ENCODE measurements at places on chromosomes 11 and 22.

GRCh38 chr11:102046841-102047240, 396 bp upstream of the CFAP300 start:
- DNase-seq, result no peak

- no peak for DNase-seq
These were observed 338.8 kb upstream of the KIRREL3 start for GRCh38 chr11:127339376-127339775.

- DNase-seq, result no peak
These were observed 11.5 kb downstream of the CTTN start for GRCh38 chr11:70409871-70410270.

GRCh38 chr22:24758164-24758799, 16.2 kb downstream of the PIWIL3 start:
- DNase-seq, result no peak

DNA sequence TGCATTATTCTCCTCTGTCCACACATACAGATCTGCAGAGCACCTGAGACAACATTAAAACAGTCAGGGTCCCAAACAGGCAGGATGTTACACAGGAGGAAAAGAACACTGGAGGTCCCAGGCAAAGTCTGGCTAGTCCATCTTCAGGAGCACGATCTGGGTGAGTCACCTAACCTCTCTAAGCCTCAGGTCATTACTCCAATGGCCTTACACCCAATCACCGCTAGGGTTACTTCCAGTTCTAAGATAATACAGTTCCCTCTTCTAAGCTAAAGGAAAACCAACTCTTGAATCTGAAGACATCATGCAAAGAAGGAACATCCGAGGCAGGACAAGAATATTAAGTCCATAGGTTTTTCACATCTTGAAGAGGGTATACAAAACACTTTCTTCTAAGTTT, 24.5 kb downstream of the ASCC2 start:
- DNase-seq, result no peak

DNA sequence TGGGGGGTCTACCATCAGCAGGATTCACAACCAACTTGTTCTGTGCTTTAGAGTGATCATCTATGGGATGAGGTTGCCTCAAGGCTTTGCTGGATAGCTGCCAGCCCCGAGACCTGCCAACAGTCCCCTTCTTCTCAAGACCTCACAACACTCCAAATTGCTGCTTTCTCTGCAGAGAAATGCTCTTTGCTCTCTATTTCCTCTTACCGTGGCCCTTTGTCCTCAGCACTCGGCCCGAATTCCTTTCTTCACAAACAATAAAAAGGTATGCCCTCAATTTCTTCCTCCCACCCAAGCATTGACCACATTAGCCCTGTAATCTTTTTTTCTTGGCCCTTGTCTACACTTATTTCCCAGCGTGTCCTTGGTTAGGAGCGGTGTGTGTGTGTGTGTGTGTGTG, 147.4 kb upstream of the SNX19 start:
- DNase-seq, result no peak

- DNase-seq, result no peak
These were observed 108.5 kb downstream of the DBX1 start for GRCh38 chr11:20051469-20052399.

- DNase-seq, result peak; percentile 81
These were observed 705 bp downstream of the UNC93B1 start for GRCh38 chr11:68002938-68003845.

DNA sequence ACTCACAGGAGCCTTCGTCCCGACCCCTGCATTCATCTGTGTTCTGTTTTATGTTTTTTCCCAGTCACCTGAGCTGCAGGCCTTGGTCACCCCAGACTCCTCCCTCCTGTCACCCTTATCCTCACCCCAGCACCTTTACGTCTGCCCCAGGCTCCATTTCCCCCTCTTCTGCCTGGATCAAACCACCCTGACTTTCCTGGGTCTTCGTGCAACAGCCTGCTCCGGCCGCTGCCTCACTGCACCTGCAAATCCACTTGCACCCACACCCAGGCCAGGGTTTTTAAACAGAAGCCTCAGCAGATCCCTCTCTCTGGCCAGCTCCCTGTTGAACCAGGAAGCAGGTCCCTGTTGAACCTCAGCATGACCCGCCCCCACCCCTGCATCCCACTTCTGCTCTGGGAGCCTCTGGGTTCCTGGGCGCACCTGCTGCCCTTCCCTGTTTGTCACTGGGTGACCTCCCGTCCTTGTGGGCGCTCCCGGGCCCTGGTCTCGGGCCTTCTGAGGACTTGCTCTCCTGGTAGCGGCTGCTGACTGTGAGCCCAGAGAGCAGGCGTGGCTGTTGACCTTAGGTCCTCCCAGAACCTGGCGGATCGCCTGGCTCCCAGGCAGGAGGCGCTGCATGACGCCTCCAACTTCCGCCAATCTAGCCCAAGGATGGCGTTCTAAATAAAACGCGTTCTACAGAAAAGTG, 12.8 kb downstream of the MAPK8IP2 start:
- DNase-seq, result peak; percentile 91

DNA sequence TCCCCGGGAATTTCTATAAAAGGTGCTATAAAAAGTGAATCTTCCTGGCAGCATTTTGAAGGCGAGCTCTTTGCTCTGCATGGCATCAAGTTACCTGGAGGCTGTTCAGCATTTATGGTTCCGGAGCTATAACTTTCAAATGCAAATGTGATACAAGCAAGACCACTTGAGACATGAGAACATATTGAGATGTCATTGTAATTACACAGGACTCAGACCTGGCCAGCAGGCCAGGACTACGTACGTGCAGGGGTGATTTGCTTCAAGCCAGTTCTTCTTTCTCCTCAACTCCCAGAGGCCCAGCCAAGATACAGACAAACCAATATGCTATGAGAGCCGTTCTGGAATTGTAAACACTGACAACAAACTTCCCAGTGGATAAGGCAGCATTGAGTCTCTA, 227.4 kb upstream of the FAT3 start:
- DNase-seq, result no peak

DNA sequence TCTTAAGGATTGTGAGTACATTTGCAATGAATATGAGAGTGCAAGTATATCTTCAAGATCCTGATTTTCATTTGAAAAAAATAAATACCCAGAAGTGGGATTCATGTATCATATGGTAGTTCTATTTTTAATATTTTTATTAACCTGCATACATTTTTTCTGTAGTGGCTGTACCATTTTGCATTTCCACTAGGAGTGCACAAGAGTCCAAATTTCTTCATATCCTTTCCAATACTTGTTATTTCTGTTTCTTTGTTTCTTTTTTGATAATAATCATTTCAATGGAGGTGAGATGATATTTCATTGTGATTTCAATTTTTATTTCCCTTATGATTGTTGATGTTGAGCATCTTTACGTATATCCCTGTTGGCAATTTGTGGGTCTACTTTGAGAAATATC, 759.8 kb upstream of the CNTN5 start:
- no peak for DNase-seq

GRCh38 chr11:129700701-129701100, 114.9 kb upstream of the TMEM45B start:
- DNase-seq, result no peak

DNA sequence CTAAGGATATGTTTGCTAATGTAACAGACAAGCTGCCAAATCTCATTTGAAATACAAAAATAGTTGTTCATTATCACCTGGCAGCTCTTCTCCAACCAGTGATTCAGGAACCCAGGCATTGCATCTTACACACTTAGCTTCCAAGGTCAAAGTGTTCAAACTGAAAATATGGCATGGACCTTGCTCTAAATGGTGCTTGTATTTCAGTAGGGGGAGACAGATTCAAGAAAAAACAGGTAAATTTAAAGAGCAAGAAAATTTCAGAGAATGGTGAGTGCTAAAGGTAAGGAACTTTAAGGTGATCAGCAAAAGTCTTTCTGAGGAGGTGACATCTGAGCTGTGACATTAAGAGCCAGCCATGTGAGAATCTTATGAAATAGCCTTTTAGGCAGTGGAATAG, 82.8 kb upstream of the E2F8 start:
- DNase-seq, result no peak
